NCI-H460 (cell line): ENCODE measurements at places on chromosomes 3 and 15. TPM values are rescaled to one million over a fixed set of nuclear protein-coding genes. Genes with fewer than 3 reads are reported as not detected.

CRTC3 gene
- total RNA-seq = 28.5 and 31.1 TPM in 2 replicates

KNG1 gene
- total RNA-seq = not detected in 2 replicates

GRCh38 chr3:120350401-120350941 lies 1.3 kb upstream of the LRRC58 start:
- DNase-seq = peak; percentile 25

GRCh38 chr15:71679793-71680353 lies 130.5 kb upstream of the NR2E3 start:
- no peak for DNase-seq

DNA sequence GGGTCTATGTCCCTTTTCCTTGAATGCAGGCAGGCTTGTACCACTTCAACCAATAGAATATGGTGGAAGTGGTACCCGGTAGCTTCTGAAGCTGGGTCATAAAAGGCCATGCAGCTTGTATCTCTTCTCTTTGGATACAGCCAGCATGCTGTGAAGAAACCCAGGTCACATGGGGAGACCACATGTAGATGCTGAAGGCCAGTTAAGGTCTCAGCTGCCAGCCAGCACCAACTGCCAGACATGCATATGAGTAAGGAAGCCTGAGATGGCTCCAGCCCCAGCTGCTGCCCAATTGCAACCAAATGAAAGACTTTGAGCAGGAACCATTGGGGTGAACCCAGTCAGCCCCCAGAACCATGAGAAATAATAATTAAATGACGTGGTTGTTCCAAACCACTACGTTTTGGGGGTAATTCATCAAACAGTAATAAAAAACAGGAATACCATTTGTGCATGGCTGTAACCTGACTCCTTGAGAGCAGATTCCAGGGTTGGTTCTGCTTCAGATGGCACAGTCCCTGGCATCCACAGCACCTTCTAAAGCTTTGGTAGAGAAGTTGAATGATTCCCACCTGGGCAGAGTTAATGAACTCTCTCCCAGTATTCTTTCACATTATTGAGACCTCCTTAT lies 3.8 kb downstream of the RBP2 start:
- no peak for DNase-seq

DNA sequence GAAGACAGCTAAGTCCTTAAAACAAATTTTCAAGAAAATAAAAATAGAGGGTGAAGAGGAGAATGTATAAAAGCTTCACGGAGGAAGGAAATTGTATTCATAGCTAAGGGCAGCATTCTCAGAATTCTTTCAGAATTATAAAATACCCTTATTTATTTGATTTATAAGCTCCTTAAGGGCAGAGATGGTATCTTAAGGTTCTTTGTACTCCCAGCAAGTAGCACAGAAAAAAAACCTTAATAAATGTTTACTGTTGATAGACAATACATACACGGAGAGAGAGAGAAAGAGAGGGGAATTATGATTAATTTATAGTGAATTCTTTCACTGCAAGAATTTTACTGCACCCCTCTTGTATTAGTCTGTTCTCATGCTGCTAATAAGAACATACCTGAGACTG lies 375.6 kb upstream of the CCDC54 start:
- DNase-seq = no peak
